Thoracic aorta endothelial cell (primary cell): ENCODE measurements at places on chromosomes 1 and 21. TPM values are rescaled to one million over a fixed set of nuclear protein-coding genes. Genes with fewer than 3 reads are reported as not detected.

The CD1B gene
- total RNA-seq, result not detected in 2 replicates

The F5 gene
- total RNA-seq, result 0.27 and 0.36 TPM in 2 replicates

The SERTAD4 gene
- 2.7 and 4.7 TPM in 2 replicates for total RNA-seq

The TDRKH gene
- 5.7 and 14.9 TPM in 2 replicates for total RNA-seq

The POU3F1 gene
- total RNA-seq, result not detected in 2 replicates

The TMPRSS15 gene
- not detected in 2 replicates for total RNA-seq
